ENCODE measurements at places on chromosomes 16 and 17. TPM values are rescaled to one million over a fixed set of nuclear protein-coding genes. Genes with fewer than 3 reads are reported as not detected.

Gene PYDC1
- not detected for total RNA-seq

Gene DHRS7C
- not detected for total RNA-seq

Gene FBXL16
- 0.91 TPM for total RNA-seq

Gene CBX2
- 7.6 TPM for total RNA-seq

Gene SLC16A6
- total RNA-seq, result 4.0 TPM

Gene ABCC12
- not detected for total RNA-seq

Gene UBN1
- 22.8 TPM for total RNA-seq

Gene TMEM88
- total RNA-seq, result 1.9 TPM

Gene REXO5
- total RNA-seq, result 2.6 TPM

Gene KCNJ12
- not detected for total RNA-seq

Gene NPIPA7
- not detected for total RNA-seq

Gene MPO
- under 0.01 TPM for total RNA-seq

Gene CARD14
- not detected for total RNA-seq

Gene KRT31
- total RNA-seq, result not detected

Gene GLIS2
- 5.7 TPM for total RNA-seq

Gene DNAAF1
- total RNA-seq, result not detected

Gene USP7
- 47.4 TPM for total RNA-seq

Gene CACNG4
- 0.26 TPM for total RNA-seq

Gene TMC7
- total RNA-seq, result not detected

Gene CYLD
- total RNA-seq, result 13.7 TPM

Gene C1QTNF1
- total RNA-seq, result 47.1 TPM

Gene ZNF18
- 8.4 TPM for total RNA-seq

Gene CACNG3
- not detected for total RNA-seq

Gene OGFOD1
- 29.1 TPM for total RNA-seq

Gene OR1D5
- total RNA-seq, result not detected

Gene ACSM2A
- total RNA-seq, result not detected

Gene SLC47A2
- not detected for total RNA-seq

Gene TRPV2
- total RNA-seq, result 16.9 TPM

Gene KRT33A
- total RNA-seq, result not detected

Gene MPV17L
- not detected for total RNA-seq

Gene ZDHHC7
- total RNA-seq, result 60.8 TPM

Gene NF1
- 33.0 TPM for total RNA-seq

Data from epithelial cell of alveolus of lung (primary cell).